ENCODE measurements at places on chromosomes 6 and 20. TPM values are rescaled to one million over a fixed set of nuclear protein-coding genes. Genes with fewer than 3 reads are reported as not detected.

DNA sequence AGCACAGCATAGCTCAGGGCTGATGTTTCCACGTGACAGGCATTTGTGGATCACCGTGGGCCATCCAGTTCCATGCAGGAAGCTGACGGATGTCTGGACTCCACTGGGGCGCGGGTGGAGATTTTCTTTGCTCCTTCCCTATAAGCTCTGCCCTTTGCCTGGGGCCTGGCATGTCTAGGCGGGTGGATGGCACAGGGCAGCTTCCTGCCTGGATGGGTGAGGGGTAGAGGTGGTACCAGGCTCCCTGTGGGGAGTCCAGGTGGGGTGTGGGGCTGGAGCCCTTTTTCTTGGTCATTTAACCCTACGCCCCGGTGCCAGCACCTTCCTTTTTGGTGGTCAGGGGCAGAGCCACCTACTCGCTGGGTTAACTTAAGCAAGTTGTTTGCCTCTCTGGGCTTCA is 10.4 kb downstream of the FAM110A start:
- DNase-seq: no peak

- no peak for DNase-seq
These were observed 120.2 kb upstream of the MLN start for GRCh38 chr6:33923857-33924514.

- no peak for DNase-seq
These were observed 15.3 kb downstream of the FOXO3 start for GRCh38 chr6:108575905-108576494.

DNA sequence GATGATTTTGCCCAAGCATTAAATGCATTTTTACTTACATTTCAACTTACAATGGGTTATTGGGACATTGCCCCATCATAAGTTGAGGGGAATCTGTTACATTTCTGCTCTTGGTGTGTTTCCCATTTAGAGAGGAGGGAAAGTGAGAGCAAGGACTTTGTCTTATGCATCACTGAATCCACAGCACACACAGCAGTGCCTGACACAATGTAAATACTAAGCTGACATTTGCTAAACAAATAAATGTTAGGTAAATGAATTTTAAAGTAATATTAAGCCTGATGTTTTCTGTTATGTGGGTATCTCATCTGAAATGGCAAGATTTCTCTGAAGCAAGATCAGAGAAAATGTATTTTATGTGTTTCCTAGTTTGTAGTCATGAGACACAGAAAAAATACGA is 143.6 kb upstream of the STXBP5 start:
- no peak for DNase-seq

DNA sequence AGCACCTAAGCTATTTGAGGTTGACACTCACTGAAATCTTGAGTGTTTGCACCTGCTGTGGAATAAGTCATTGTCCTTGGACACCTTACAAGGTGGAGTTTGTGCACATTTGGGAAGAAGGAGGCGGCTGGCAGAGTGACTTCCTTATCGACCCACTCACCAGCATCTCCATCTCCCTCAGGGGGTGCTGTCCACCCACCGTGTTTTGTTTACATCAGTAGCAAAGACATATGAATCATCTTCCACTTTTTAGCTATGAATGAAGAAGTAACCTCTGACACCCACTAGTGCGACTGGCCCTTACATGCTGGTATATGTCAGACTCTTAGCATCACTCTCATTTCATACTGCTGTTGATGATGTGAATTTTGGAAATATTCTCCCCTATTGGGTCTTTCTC is 119.5 kb upstream of the SGK1 start:
- no peak for DNase-seq

GRCh38 chr6:145809785-145810184 is 4.8 kb downstream of the FBXO30 start:
- DNase-seq: no peak

DNA sequence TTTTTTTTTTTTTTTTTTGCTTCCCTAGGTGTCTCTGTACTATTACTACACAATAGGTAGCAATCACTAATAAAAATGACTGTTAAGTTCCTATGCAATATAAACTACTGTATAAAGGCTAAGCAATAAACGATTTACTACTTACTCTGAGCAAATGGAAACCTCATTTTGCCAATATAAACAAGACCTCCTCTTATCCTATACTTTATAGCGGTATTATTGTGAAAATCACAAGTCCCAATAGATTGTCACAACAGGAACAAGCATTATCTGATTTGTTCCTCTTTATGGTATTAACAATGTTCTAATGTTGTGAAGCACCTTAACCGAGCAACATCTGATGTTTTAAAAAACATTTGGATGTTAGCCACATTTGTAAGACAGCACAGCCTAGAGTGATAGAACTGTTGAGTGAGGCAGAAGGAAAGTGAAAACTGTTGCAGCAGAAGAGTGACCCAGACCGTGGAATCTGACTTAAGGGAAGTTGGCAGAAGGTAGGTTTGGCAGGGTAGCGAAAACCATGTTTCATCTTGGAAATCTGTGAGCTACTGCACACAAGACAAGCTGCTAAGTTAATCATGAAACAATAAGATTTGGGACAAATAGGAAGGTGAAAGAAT is 94.2 kb downstream of the MYLK4 start:
- no peak for DNase-seq

DNA sequence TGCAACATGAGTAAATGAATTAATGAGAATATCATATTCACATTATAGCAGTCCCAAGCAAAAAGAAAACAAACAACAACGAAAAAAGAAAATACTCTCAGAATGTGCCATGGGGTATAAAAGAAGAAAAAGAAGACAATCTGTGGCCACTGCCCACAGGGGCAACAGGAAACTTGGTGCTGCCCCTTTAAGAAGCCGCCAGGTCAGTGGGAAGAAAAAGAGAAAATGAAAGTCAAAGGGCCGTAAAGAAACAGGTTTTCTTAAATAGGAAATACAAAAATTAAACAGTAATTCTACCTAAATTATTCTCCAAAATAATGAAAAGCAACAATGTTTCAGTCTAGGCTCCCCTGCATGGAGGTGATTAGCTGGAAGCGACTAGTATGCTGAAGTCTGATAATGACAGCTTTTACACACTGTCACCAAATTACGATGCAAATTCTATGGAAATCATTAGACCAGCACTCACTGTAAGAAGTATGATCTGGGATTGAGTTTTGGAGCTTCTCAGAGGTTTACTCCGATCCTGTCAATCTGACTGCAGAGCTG is 23.6 kb downstream of the GMDS start:
- DNase-seq: peak; percentile 26

GRCh38 chr6:148044921-148045320 is 297.7 kb upstream of the SASH1 start:
- DNase-seq: no peak

DNA sequence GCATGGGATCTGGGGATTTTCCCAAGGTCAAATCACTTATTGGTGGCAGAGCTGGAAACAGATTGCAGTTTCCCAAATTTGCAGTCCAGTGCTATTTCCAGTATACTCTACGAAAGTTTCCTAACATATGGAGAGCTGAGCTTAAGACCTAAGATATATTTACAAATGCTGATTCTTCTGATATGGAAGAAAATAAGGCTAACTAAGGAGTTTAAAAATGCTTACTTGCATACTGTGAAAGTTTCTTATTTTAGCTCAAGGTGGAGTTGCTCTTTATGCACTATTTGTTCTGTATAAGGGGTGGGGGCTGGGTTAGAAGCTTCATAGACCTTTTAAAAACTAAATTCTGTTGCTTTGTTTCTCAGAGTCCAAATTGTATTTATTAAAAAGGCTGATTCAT is 7.5 kb downstream of the CD109 start:
- no peak for DNase-seq

DNA sequence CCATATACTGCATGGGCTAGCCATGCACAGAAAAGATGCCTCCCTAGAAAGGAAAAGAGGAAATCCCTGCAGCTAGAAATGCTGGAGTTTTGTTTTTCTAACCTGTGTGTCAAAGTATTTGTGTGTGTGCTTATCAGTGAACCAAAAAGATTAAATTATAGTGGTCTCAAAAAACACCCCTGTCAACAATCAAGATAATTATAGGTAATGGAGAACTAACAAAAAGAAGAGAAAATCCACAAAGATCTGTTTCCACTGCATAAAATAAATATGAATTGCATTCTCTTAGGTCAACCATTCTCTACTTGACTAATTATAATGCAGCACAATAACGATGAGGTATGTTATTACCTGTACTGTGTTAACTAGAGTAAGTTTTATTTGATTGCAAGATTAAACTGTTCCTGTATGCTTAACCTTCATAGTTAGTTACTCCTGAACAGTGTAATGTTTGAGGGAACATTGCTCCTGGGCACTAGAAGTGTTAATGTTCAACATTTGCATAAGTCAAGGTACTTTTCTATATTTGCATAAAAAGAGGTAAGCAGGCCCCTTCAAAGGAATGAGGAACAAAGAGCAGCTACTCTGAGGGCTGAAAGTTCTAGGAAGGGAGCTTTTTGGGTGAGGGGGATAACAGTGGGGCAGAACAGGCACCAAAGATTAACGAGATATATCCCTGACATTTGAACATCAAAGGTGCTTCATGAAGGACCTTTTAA is 212.1 kb downstream of the BTBD9 start:
- no peak for DNase-seq

DNA sequence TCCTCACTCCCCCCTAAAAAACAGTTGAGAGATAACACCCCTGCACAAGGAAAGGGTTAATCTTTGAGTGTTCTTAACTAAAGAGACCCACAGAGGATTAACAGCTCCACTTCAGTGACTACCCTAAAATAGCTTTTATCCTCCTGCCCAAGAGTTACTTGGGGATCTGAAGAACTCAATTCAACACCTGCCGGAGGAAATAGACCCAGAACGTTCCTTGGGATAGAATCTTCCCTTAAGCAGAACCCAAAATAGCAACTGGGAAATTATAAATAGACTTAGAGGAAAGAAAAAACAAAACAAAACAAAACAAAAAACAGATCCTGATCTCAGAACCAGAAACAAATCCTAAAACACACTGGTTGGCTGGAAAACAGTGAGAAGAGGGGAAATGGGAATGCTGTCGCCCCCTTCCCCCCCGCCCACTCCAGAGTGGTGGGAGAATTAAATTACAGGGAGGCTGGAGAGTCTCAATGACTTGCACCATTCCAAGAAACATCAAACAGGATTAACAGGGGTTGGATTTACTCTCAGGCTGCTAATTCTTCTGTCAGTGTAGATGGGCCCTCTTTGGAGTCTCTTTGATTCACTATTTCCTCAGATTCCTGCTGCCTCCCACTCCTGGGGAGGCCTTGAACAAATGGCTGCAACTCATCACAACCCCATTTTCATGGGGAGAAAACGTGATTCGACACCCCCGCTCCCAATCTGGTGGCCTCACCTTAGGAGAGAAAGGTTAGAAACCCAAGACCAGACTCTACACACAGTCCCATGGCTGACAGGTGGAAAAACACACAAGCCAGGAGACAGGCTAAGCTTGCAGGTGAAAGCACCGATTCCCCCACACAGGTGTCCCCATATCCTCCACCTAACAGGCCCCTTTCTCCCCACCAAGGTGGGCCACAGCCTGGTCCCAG is 1.4 kb downstream of the PLAGL2 start:
- DNase-seq: no peak

DNA sequence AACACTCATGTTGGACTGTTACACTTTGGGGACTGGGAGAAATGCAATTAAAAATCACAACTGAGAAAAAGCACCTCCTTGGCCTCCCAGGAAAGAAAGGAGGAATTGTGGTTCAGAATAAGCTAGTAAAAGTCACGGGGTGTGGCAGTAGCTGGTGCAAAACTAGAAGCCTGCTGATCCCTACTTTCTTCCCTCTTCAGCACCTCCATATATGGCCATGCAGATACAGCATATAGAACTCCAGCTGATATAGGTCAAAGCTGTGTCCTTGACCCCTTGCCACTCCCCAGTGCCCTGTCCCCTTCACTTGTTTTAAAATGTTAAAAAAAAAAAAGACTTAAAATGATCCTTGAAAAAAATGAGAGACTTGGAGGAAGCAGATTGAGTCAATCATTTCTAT is 5.5 kb upstream of the FLRT3 start:
- no peak for DNase-seq

DNA sequence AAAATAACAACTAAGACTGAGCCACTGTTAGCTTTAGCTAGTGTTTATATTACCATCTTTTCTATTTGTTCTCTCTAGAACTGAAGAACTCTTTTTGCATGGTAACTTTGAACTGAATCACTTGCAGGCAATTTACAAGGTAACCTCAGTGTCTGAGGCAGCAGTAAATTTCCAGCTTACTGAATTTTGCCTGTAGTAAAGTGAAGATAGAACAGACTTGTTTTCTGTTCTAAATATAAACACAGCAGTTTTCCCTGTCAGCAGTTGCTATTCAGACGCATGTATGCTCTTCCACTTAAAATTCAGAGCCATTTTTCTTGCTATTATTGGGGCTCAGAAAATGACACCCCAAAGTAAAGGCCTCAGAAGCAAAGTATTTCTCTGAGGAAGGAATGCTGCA is 974.0 kb upstream of the GJE1 start:
- DNase-seq: no peak

DNA sequence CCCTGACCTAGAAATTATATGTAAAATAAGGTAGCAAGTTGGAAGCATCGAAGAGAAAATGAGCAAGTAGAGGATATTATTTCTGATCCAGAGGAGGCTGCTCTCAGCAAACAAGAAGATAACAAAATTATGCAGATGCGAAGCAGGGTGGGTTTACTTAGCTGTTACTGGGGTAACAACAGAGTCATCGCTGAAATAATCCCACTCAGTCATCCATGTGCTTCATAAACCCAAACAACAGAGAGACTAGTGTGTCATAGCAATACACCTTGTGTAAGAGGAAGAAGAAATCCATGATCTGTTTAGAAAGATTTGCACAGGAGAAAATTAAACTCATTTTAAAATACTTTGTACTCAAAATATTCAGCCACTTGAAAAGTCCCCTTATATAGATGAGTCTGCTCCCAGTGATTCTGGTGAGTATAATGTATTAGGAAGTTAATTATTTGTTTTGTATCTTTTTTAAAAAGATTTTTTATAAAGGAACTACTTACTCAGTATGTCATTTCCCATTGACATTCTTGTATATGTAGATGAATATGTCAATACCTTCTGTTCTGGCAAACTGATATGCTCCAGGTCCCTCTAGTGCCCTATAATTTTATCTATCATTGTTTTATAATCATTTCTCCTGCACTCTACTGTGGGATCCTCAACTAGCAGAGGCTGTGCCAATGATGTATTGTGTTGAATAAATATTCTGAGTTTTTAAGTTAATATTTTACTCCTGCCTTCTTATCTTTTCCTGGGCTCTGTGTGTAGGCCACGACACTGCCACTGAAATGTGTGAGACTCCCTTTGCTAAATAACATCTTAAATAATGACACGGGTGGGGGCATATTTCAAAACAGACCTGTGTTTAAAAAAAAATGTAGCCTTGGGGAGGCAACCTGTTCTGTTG is 8.6 kb upstream of the HIVEP2 start:
- DNase-seq: no peak

DNA sequence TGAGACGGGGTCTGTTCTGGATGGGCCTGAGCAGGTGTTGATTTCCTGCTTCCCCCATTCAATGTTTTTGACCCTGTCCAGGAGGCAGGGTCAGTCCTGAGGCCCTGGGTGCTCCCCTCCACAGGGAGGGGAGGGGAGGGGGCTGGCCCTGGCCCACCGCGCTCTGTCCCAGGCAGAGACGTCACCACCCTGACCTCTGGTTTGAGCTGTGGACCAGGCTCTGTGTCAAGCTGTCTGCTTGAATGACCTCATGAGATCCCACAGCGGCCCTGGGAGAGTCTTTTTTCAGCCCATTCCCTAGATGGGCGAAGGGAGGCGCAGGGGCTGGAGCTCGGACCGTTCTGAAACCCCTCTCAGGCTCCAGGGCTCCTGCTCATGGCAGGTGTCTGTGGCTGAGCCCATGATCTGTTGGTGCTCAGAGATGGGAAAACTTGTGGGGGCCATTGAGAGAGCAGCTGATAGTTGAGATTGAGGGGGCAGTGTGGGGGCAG is 8.9 kb upstream of the LKAAEAR1 start:
- DNase-seq: no peak

SLC22A3 gene
- total RNA-seq: not detected

BTN1A1 gene
- not detected for total RNA-seq

SFTA2 gene
- not detected for total RNA-seq

BEND6 gene
- total RNA-seq: 11.9 TPM
